ENCODE measurements at places on chromosomes 4 and X. TPM values are rescaled to one million over a fixed set of nuclear protein-coding genes. Genes with fewer than 3 reads are reported as not detected.

- H3K27me3 ChIP-seq, result no peaks in the 10 kb centered on the region
- no peak overlapping the region for H3K27ac ChIP-seq
- no peak for DNase-seq
- no peak overlapping the region for H3K4me3 ChIP-seq
- no peaks in the 10 kb centered on the region for H3K4me1 ChIP-seq
Measured at GRCh38 chr4:34250562-34250961, 1993.8 kb downstream of the ARAP2 start.

SCRG1 gene
- 4.8 TPM for total RNA-seq

DNA sequence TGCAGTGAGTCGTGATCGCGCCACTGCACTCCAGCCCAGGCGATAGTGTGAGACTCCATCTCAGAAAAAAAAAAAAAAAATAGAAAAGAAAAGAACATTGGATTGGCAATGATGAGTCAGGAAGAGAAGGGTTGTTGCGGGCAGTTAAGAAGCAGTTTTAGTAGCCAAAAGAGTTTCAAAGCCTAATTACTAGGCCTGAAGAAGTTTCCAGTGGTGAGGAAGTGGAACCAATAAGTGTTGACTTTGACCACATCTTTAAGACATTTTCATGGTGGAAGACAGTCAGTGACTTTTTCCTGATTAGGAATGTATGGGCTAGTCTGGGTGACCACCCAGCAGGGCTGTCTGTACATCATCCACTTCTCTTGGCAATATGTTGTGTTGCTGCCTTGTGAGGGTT, 442.3 kb downstream of the AFF2 start:
- no peaks in the 10 kb centered on the region for H3K4me1 ChIP-seq
- no peaks in the 10 kb centered on the region for H3K27me3 ChIP-seq
- no peak for DNase-seq
- no peaks in the 10 kb centered on the region for H3K36me3 ChIP-seq
- no peak overlapping the region for H3K4me3 ChIP-seq

CFI gene
- total RNA-seq, result 7.5 TPM

DNA sequence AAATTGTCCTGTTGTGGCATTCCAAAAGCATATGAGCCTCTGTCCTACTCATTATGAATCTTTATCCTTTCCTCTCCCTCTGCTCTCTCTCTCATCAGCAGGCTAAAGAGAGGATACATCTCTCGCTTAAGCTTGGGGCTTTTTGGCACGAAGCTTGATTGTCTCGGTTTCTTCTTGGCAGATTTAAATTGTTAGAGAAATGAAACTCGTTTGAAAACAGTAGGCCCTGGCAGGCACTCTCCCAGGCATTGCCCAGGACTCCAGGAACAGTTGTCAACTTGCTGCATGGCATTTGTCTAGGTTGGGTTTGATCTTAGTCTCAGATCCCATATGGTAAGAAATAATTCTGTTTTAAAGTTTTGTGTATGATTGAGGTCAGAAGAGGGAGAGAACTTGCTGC, 35.5 kb downstream of the NAA11 start:
- no peak overlapping the region for H3K4me3 ChIP-seq
- no peaks in the 10 kb centered on the region for H3K27me3 ChIP-seq

GRCh38 chrX:21656587-21657317, 1.4 kb downstream of the KLHL34 start:
- H3K4me3 ChIP-seq, result peak overlapping the region; percentile 17
- no peak overlapping the region for H3K27ac ChIP-seq
- DNase-seq, result no peak
- no peaks in the 10 kb centered on the region for H3K4me1 ChIP-seq
- H3K27me3 ChIP-seq, result peaks cover 28% of the 10 kb centered on the region
- no peaks in the 10 kb centered on the region for H3K36me3 ChIP-seq

GRCh38 chr4:113540859-113541258, 220.7 kb downstream of the CAMK2D start:
- H3K27ac ChIP-seq, result no peak overlapping the region
- no peak overlapping the region for H3K4me3 ChIP-seq
- no peak for DNase-seq
- H3K36me3 ChIP-seq, result no peaks in the 10 kb centered on the region
- H3K27me3 ChIP-seq, result no peaks in the 10 kb centered on the region

DNA sequence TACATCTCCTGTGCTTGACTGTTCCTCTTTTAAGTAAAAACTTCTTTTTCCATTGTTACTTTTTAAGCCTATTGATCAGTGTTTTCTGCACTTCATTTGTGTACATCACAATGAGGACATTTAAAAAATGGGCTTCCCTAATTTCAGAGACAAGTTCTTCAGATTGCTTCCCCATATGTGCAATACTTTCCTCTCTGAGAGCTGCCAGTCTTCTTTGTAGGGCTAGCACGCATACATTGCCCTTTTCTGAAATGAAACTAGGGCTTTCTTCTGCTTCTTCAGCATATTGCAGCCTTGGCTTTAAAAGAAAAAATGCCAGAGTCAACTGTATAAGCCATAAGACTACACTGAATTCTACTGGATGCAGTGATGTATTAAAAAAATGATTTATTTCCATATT, 37.8 kb downstream of the FAT4 start:
- DNase-seq, result no peak
- no peaks in the 10 kb centered on the region for H3K27me3 ChIP-seq
- H3K36me3 ChIP-seq, result no peaks in the 10 kb centered on the region
- no peak overlapping the region for H3K27ac ChIP-seq
- H3K4me3 ChIP-seq, result no peak overlapping the region

DNA sequence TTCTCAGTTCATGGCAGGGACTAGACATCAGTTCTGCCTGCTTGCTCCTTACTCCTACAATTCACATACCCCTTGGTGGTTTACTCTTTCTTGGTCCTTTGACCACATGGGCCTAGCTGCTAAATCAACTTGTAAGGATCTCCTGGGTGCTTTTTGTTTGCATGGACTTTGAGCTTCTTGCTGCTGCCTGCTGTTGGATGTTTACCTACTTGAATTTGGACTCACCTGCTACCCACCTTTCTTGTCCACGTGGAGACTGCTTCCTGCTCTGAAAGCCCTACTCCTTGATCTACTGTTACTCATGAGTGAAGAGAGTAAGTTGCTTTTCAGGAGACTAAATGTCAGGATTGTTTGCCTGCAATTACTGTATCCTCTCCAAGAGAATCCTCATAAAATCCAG, 15.2 kb upstream of the ARHGAP24 start:
- no peaks in the 10 kb centered on the region for H3K36me3 ChIP-seq
- H3K4me1 ChIP-seq, result no peaks in the 10 kb centered on the region
- DNase-seq, result no peak
- H3K4me3 ChIP-seq, result no peak overlapping the region

DNA sequence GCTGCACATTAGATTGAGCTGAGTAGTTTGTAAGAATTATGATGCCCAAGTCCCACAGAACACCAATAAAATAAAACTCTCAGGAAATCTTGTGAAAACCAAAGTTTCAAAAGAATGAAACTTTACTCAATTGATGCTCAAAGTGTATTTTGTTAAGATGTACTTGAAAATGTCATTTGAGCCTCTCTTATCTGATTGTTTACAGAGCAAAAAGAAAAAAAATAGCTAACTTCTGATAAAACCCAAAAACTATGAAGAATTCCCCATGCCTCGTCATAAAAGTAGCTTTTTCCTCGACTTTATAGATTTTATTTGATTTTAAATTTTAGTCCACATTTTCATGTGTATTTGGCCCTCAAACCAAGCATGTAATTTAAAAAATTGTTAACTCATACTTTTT, 521.5 kb upstream of the FTHL17 start:
- H3K27ac ChIP-seq, result no peak overlapping the region
- H3K4me1 ChIP-seq, result no peaks in the 10 kb centered on the region
- H3K36me3 ChIP-seq, result no peaks in the 10 kb centered on the region
- H3K4me3 ChIP-seq, result no peak overlapping the region
- no peak for DNase-seq
- no peaks in the 10 kb centered on the region for H3K27me3 ChIP-seq

DNA sequence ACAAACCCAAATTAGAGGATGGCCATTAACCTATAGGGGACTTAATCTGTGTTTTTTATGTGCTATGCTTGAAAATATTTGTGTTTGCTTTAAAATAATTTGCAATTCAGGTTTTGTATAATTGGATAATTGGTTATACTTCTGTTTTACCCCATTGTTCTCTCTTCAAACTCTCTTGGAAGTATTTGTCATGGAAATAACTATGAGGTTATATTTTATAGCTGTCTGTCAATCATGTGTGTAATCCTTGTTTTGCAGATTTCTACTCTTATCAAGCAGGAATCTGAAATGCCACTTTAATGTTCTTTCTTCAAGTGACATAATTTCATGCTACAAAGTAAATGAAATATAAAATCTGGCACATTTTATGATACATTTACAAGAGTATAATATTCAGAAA, 15.4 kb upstream of the NDUFC1 start:
- H3K4me3 ChIP-seq, result no peak overlapping the region
- H3K36me3 ChIP-seq, result no peaks in the 10 kb centered on the region
- no peak for DNase-seq
- H3K27me3 ChIP-seq, result no peaks in the 10 kb centered on the region
- peaks cover 37% of the 10 kb centered on the region for H3K4me1 ChIP-seq

- no peak overlapping the region for H3K4me3 ChIP-seq
- no peaks in the 10 kb centered on the region for H3K27me3 ChIP-seq
- no peaks in the 10 kb centered on the region for H3K36me3 ChIP-seq
- no peak for DNase-seq
Measured at GRCh38 chr4:7964459-7964858, 24.8 kb upstream of the AFAP1 start.

MSX1 gene
- 0.82 TPM for total RNA-seq

PABPC1L2A gene
- not detected for total RNA-seq

Data from sigmoid colon (tissue), 7 donors.